ENCODE measurements at places on chromosomes 2 and 18.

GRCh38 chr2:120871016-120871635 lies 135.5 kb downstream of the GLI2 start:
- no peak for DNase-seq

GRCh38 chr18:48662011-48662661 lies 123.3 kb downstream of the CTIF start:
- no peak for DNase-seq

GRCh38 chr2:161681046-161681445 lies 56.8 kb downstream of the SLC4A10 start:
- DNase-seq = peak; percentile 45

- peak; percentile 49 for DNase-seq
These were observed 49.8 kb downstream of the LDLRAD4 start for GRCh38 chr18:13268158-13269012.

DNA sequence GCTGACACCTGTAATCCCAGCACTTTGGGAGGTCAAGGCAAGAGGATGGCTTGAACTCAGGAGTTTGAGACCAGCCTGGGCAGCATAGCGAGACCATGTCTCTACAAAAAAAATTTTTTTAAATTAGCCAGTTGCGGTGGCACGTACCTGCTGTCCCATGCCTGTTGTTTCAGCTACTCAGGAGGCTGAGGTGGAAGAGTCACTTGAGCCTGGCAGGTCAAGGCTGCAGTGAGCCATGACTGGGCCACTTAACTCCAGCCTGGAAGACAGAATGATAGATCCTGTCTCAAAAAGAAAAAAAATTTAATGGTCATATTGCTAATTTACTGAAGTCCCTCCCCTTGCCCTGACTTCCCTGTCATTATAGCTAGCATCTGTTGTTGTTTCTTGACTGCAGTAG lies 112.6 kb downstream of the ARHGAP28 start:
- no peak for DNase-seq

DNA sequence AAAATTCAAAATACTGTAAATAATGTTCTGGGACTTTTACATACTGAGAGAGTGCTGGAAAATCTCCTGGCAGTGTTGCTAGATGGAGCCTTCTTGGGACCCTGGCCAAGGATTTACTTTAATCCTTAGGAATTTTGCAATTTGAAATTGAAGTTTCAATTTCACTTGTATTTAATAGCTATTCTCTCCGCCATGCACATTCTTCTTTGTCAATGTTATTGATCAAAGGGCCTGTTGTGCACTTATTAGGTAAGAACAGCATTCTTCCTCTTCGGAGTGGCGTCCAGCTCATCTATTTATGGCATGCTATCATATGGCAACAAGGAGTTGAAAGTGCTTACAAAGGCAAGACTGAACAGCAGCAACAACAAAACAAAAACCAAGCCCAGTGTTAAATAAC lies 40.1 kb upstream of the SOS1 start:
- no peak for DNase-seq

DNA sequence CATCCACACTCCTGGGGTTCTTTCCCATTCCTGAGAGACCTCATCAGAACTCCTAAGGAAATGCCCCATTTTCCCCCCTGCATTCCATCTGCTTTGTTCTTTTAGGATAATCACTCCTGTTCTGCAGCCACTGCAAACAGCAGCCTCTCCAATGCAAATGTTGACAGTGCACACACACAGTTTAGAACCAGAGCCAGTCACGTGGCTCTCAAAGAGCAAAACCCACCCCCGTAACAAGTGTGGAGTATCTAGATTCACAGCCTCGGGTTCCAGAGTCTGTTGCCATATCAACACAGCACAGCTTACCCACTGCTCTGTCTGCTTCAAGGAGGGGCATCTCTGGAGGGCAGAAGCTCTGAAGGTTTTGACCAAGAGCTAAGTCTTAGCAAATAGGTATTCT lies 180.0 kb downstream of the NAPG start:
- DNase-seq = peak; percentile 63

GRCh38 chr2:39571111-39571731 lies 94.5 kb upstream of the TMEM178A start:
- no peak for DNase-seq

GRCh38 chr2:235094457-235094856 lies 142.6 kb downstream of the SH3BP4 start:
- DNase-seq = no peak

DNA sequence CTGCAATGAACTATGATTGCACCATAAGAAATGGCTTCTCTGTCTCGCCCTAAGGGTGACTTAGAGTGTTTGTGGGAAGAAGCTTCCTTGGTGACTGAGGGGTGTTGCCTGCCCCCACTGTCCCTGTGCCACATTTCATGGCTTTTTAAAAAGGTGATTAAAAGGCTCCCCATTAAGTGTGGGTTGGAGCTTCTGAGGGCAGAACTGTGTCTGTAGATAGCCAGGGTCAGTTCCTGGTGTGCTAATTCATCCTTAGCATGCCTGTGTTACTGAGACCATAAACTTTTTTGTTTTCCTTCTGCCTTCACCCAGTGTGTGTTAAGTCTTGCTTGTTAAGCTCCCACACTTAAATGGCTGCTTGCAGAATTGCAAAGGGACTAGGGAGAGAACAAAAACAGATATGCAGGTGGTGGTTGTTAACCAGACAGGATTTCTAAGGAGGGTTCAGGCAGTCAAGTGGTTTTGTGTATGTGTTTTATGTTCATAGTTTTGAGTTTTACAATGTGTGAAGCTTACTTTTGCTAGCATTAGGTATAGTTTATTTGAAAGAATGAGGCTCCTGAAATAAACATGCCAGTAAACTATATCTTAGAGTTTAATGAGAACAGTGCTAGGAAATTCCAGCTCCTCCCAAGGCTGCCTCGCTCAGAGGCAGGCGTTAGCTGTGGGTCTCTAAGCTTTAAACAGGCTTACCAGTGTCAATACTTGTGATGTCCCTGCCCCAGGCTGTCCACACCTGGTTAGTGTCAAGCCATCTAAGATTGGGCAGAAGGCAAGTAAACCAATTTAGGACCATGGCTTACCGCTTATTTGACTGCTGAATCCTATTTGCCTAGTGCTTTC lies 14.5 kb downstream of the CERS6 start:
- DNase-seq = no peak

DNA sequence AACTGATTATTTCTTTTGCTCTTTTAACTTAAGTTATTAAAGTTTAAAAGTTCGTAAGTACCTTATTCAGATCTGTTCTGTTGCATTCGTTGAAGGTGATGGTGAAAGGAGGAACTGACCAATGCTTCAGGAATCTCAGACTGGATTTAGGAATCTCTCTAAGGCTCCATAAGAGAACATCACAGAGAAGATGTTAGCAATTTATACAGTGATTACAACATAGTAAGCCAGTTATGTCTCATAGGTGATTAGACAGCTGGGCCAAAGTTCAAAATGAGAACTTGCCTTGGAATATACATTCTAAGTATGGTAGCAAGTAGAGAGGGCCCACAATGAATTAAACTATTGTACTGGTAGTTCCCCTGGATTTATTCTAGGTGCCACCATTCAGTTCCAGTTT lies 3.2 kb downstream of the MARS2 start:
- no peak for DNase-seq

- no peak for DNase-seq
These were observed 1.6 kb downstream of the SNED1 start for GRCh38 chr2:240999873-241000541.

DNA sequence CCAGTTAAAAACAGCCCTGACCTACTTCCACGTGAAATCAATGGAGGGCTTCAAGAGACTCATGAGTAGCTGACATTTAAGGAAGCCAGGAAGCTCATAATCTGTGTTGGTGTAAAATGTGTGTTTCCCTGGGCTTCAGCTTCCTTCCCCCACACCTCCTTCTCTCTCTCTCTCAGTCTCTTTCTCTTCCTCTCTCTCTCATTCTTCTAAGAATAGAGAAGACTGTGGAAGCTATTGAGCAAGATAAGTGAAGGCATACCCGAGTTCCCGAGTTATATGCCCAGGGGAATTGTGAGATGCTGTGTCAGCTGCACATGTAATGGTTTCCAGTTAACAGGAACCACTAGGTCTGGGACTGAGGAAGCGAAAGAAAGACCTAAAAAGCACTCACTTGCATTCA lies 199.4 kb downstream of the NYAP2 start:
- DNase-seq = no peak

- peak; percentile 52 for DNase-seq
These were observed 26.4 kb upstream of the TFPI start for GRCh38 chr2:187580462-187581124.

DNA sequence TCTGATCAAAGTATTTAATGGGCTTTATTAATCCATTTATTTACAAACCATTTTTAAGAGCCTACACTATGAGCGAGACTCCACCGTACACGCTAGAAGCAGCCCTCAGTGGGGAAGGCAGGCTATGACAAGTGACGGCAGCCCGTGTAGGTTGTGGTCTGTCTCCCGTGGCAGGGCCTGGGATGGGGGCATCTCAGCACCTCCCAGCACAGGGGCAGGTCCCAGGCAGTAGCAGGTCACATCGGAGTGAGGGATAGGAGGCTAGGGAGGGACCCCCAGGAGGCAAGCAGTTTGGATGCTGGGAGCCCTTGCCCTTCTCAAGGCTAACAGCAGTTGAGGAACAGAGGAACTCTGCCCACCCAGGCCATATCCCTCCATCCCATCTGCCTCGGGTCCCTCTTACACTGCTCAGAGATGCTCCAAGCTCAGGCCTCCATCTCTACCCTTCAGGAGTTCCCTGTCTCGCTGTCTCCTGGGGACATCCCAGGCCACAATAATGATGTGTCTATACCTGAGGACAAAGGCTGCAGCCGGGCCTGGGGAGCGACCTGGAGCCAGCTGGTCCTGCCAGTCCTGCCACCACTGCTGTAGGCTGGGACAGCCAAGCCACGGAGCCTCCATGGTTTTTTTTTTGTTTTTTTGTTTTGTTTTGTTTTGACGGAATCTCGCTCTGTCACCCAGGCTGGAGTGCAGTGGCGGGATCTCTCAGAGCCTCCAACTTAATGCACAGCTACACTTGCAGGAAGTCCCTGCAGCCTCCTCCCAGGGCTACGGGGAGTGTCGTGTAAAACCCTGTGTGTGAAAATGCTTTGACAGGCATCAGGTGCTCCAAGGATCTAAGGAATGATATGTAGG lies 92.0 kb downstream of the NDUFA10 start:
- no peak for DNase-seq

GRCh38 chr2:9738535-9739496 lies 104.5 kb upstream of the TAF1B start:
- DNase-seq = peak; percentile 47

- no peak for DNase-seq
These were observed 122.8 kb downstream of the ATP9B start for GRCh38 chr18:79191956-79192355.

DNA sequence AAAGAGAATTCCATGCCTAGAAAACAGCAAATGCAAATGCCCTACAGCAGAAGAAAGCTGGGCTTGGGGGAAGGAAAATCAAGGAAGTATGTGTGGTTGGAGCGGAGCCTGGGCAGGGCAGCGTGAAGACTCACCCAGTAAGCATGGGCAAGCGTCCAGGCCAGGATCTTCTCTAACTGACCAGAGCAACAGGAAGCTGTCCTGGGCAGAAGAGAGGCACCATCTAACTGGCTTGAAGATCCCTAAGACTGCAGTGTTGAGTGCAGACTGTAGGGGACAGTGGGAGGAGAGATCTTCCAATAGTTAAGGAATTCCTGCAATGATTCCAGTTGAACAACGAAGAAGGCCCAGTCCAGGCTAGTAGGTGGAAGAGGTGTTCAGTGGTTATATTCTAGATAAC lies 57.9 kb downstream of the NXPH2 start:
- DNase-seq = peak; percentile 68

DNA sequence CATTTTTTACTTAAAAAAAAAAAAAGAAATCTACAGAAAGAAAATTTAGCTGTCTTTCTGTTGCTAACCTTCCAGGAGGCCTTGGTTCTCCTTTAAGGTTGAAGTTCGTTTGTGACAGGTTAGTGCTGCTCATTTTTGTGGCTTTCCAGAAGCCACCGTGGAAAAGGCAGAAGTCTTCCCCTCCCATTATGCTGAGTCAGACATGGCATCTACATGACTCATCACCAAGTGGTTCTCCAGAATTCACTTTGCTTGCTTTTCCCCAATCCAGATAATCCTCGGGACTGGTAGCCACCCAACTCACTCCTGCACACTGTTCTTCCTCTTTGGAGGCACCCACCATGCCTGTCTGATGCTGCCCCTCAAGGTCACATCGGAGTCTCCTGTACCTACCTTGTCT lies 228.7 kb downstream of the PIK3C3 start:
- DNase-seq = no peak

DNA sequence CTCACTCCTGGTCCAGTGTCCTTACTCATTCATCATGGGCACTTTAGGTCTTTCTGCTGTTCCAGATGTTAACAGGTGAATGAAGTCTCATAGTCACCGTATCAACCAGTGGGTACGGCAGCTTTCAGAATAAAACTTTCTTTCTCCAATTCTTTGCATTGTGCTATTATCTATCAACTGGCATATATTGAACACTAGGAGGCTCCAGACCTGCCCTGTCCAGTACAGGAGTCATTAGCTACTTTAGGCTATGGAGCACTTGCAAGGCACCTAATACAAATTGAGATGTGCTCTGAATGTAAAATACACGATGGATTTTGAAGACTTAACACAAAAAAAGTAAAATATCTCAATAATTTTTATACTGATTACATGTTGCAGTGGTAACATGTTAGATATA lies 43.2 kb upstream of the NEB start:
- no peak for DNase-seq

DNA sequence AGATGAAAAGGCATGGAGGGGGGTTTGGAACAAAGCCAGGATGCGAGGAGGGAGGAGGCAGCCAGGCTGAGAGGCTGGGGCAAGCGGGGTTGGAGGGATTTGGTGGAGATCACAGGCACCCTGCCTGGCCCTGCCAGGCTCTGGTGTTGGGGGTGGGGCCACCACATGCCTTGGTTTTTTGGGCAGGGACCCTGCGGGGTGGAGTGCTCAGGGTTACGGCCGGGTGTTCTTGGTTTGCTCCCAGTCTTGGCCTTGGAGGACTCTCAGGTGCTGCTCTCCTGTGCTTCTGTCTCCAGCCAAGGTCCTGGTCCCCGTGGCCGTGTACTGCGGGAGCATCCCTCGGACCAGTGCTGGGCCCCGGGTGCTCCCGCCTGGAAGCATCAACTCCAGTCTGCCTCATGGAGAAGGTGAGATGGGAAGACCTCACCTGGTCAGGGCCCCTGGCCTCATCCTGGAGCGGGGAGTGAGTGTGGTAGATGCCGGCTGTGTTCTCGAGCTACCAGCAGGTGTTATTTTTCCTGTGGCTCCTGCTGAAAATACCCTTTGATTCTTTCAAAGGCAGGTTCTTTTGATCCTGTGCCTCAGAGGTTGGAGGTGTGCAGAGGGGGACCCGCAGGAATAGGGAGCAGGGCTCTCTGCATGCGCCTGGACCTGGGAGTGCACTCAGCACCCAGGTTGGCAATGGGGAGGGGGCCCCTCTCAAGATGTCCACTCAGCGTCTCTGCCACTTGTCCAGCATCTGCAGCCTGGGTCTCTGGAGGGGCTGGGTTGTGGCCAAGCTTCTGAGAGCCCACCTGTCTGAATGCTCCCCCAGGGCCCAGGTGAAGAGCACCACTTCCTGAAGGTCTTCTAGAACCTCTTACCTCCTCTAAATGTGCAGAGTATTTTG lies 17.0 kb downstream of the TOGARAM2 start:
- no peak for DNase-seq

- DNase-seq = no peak
These were observed 239.8 kb downstream of the HAUS1 start for GRCh38 chr18:46343931-46344372.

Data from Ammon's horn (tissue), 1 donor.